ENCODE measurements at places on chromosomes 2 and 18.
A peak's percentile ranks its signal among the peaks of the same experiment; 100 is the strongest.

DNA sequence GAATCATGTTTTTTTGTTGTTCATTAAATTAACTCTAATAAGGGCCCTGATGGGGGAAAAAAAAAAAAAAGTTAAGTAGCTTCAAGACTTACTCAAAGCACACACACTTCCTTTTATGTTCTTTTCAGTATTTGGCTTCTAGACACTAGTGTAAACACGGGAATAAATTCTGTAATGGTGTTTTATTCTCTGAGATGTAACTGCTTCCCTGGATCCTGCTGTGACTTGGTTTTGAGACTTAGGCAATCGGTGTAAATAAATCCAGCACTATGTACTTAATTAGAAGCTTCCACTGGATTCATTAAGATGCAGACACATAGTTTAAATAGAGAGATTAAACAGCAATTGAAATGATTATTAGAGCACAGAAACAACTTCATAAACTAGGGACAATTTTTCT is 26.1 kb upstream of the AP1S3 start:
- no peak for DNase-seq

DNA sequence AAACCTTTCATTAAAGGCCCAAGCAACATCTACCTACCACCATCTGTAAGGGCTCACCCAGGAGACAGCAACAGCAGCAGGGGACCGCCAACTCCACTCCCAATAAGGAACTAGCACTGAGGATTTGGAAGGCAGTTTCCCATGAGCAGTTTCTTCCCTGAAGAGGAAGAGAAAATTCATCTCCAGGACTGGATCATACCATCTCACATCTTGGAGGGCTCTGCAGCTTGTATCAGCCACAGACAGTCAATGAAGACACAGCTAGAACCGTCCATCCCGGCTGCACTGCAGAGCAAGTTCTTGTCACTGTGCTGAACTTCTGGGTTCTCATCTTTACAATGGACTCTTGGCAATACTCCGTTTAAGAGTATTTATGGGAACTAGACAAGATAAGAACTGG is 2.8 kb upstream of the GYPC start:
- DNase-seq, result no peak

- DNase-seq, result no peak
Observed at GRCh38 chr2:239504643-239505235, 103.9 kb upstream of the HDAC4 start.

GRCh38 chr2:178238154-178238521 is 43.8 kb downstream of the OSBPL6 start:
- DNase-seq, result no peak

- DNase-seq, result no peak
Observed at GRCh38 chr2:173898178-173898668, 67.0 kb downstream of the SP3 start.

GRCh38 chr2:191363267-191363666 is 118.1 kb downstream of the MYO1B start:
- no peak for DNase-seq

GRCh38 chr2:98487806-98488189 is 43.1 kb downstream of the INPP4A start:
- peak; percentile 31 for DNase-seq

- DNase-seq, result no peak
Observed at GRCh38 chr2:81645745-81646301, 1341.3 kb upstream of the LRRTM1 start.

- no peak for DNase-seq
Observed at GRCh38 chr2:128347171-128347558, 28.5 kb upstream of the HS6ST1 start.

DNA sequence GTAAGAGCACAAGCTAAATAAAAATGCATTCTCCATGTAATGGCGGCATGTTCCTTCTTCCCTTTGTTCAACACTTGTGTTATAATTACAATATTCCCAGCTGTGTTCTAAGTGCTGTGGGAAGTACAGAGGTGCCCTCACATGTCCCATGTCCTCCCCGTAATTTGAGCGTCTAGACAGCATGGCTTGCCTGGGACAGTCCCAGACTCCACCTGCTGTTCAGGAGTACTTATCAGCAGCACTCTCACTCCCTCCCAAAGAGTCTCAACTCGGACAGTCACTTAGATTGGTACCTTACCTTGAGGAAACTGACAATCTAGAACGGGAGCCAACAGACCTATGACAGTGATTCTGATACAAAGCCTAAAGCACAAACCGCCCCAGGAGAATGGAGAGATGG is 370.5 kb downstream of the EIPR1 start:
- DNase-seq, result no peak

GRCh38 chr2:106137731-106138521 is 56.2 kb downstream of the UXS1 start:
- DNase-seq, result peak; percentile 32

DNA sequence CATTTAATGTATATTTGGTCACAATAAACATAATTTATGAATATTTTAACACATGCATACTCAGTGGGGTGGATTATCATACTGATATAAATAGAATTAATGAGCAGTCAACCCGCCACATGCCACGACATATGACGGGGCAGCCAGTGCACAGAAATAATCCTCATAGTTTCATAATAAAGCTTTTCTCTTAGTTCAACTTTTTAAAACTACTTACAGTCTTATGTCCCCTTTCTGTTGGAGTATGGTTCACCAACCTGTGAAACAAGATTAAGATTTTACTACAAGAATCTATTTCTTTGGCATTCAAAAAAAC is 75.6 kb upstream of the ETAA1 start:
- no peak for DNase-seq

GRCh38 chr2:133641942-133642725 is 73.9 kb upstream of the NCKAP5 start:
- DNase-seq, result no peak

DNA sequence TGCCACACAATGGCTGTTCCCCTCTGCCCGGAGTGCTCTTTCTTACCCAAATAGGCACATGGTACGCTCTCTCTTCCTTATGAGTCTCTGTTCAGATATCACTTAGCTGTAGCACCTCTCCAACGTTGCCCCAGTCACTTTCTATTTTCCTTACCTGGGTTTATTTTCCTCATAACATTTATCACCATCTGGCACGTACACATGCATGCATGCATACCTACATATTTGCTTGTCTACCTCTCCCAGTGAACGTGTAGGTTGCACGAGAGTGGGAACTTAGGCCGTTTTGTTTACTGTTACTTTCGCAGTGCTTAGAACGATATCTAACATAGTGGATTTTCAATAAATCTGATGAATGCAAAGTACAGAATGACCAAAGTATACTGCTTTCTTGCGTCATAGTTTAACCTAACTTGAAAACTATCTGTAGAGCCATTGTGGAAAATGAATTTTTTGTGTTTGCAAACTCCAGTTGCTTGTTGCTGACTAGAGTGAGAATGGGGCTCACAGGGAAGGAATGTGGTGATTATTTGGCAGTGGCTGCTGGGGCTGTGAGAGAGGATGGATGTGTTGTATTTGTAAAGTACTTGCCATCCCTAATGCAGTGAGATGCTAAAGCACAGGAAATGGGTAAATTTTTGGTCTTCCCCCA is 47.1 kb downstream of the ACSL3 start:
- DNase-seq, result no peak

- DNase-seq, result no peak
Observed at GRCh38 chr2:120344214-120344975, 1.5 kb upstream of the INHBB start.

DNA sequence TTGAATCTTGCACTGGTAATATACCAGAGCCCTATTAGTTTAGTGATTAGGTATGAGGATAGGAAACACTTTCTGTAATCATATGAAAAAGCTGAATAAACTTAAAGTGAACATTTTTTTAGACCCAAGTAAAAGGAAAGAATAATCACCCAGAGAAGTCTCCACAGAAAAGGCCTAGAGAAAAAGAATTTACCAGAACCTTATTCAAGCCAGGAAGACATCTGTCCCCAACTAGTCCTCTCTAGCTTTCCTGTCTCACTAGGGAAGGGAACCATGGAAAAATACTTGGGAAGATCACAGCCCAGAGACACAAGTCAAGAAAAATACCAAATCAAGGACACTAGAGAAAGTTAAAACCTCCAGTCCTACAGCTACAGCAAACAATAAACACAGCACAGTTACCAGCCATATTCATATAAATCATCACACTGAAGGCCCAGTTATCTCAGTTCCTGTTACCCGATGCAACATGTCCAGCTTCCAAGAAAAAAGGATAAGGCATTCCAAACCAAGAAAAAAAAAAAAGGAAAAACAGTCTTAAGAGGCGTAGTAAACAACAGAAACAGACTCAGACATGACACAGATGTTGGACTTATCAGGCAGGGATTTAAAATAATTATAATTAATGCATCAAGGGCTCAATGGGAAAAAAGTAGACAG is 461.5 kb downstream of the IRS1 start:
- no peak for DNase-seq

DNA sequence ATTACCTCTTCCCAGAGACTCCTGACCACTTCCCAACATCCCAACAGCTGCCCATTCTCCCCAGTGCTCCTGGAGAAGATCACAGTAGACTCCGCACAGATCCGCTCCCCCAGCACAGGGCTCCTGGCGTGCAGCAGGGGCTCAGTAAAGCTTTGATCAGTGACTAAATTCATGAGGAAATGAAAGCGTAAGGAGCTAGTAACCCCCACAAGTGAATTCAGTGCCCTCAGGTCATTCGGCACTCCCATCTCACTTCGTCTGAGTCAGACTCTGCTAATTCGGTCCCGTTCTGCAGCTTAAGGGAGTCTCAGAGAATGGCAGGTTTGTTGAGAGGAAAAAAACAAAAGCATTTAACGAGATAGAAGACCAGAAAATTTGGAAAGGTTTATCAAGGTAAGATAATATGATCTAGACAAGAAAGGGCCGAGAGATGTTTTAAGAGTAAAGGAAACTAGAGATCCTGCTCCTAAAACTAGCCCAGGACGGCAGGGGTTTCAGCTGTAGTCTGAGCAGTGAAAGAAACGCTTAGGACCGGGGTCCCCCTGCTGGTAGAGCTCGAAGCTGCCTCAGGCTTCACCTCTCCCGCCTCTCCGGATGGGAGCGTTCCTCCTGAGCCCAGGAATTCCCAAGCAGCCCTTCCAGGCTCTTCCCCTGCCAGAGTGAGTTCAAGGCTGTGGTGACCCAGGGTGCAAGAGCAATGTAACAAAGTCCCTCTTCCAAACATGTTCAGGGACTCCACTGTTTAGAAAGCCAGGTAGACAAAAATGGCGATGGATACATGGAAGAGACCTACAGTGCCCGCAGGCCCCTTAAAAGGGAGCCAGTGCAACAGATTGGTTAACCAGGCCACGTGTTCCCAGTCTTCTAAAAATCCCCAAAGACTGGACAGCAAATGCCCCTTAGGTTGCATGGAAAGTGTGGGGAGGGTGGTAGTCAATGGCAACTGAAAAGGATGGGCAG is 127.3 kb downstream of the DNER start:
- no peak for DNase-seq

- DNase-seq, result no peak
Observed at GRCh38 chr2:168490015-168490874, 34.2 kb downstream of the CERS6 start.

DNA sequence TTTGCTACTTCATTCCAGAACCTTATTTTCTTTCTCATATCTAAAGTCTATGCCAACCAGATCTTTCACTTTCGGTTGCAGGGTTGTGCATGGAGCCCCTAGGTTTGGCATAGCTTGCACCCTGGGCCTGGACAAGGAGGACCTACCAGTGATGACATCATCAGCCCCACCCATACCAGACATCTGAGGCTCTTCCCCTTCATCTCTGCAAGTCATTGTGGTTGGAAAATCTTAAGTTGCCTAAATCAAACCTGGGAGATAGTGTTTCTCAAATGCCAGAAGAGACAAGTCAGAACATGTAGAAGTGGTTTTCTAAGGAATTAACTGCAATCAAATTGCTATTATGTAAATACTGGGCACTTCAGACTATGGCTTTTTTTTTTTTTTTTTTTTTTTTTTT is 363.3 kb downstream of the ZNF516 start:
- no peak for DNase-seq

- no peak for DNase-seq
Observed at GRCh38 chr2:117931978-117932377, 81.9 kb downstream of the CCDC93 start.

DNA sequence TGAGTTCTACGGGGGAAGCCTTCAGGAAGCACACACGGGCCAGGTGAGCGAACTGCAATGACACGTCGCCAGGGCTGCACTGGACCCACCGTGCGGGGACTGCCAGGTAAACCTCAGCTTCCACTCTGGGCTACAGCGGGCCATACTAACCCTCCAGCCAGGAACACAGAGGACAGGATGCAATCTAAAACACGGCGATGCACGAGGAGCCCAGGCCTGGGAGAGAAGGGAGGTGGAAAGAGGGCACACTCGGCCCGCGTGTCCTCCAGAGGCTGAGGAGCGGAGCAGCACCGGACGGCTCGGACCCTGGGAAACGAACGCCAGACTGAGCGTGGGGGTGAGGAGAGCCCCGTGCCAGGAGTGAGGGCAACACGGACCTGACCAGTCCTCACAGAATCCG is 69.3 kb downstream of the HDAC4 start:
- DNase-seq, result no peak

GRCh38 chr18:21669736-21670285 is 34.8 kb downstream of the ABHD3 start:
- DNase-seq, result no peak

DNA sequence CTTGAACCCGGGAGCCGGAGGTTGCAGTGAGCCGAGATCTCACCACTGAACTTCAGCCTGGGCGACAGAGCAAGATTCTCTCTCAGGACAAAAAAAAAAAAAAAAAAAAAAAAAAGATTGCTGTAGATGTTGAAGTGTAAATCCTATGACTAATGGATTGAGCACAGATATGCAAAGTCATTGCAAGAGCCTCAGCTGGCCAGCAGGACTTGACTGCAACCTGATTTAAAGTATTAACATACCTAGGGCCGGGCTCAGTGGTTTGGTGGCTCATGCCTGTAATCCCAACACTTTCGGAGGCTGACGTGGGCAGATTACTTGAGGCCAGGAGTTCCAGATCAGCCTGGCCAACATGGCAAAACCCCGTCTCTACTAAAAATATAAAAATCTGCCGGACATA is 103.4 kb upstream of the MSH2 start:
- no peak for DNase-seq

DNA sequence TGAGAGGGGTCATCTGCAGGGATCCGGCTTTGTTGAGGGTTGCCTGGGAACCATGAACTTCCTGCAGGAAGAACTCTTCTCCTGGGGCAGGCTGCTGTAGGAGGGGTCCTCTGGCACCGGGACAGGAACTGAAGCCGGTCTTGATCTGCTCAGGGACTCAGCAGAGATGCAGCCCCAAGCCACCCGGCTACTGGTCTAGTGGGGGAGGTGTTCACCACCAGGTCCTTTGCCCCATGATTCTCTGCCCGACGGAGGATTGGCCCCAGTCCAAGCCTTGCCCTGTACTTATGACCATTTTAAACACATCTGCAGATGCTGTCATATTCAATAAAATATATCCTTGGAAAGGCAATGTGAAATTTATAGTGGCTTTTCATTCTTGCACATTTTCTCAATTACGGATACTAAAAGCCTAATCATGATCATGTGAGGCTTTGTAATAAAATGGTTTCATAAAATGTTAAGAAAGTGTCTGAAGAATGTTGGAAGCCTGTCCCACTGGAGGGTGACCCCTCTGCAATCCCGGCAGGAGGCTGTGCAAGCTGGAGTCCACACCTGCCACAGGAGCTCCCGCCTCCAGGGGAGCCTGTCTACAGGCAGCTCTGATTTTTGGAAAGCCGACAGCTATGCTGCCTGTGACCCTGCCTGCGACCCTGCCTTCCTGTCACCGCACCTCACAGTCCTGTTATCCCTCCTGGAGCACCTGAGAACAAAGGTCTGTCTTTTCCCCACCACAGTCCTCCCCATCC is 98.8 kb upstream of the TAF1B start:
- DNase-seq, result no peak
